ENCODE measurements at places on chromosomes 16 and 17.
A peak's percentile ranks its signal among the peaks of the same experiment; 100 is the strongest.

GRCh38 chr17:34669511-34669910 is 90.1 kb downstream of the TMEM132E start:
- no peak for DNase-seq

- no peak for DNase-seq
Observed at GRCh38 chr17:72735592-72735991, 356.9 kb downstream of the SLC39A11 start.

- no peak for DNase-seq
Observed at GRCh38 chr16:84735849-84736586, 36.2 kb downstream of the USP10 start.

DNA sequence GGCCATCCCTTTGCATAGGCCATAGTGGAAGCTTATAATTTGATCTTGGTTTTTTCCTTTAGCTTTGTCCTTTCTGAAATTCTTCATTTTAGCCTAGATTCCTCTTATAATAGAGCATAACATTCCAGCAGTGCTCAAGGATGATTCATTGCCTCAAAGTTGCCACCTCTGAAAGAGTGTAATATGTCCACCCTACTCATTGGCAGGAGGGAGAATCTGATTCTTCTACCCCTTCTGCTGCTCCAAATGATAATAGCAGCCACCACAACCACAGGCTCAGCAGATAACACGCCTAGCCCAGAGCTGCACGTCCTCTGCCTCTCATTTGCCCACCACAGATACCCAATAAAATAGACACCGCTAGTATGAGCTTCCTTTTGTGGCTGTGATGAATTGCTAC is 337.4 kb upstream of the HSBP1 start:
- no peak for DNase-seq

GRCh38 chr16:46911650-46912049 is 27.5 kb downstream of the GPT2 start:
- DNase-seq: no peak

DNA sequence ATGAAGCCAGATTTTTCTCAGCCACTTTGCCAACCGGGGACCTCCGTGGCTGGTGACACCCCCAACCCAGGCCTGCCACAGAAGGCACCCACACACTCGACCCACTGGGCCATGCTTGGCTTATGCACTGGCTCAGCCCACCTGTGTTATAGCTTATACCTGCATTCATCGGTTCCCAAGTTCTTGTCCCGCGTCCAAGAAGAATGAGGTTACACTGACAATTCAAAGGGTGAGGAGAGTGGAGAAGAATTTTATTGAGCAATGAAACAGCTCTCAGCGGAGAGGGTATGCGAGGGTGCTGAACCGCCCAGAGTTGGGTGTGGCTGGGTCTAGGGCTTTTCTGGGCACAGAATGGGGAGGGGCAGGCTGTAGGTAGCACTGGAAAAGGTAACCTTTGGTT is 22.2 kb upstream of the CDH15 start:
- peak; percentile 23 for DNase-seq

- no peak for DNase-seq
Observed at GRCh38 chr17:77793146-77793970, 165.1 kb upstream of the TNRC6C start.

GRCh38 chr17:48294020-48294805 is 135.8 kb downstream of the SKAP1 start:
- no peak for DNase-seq

DNA sequence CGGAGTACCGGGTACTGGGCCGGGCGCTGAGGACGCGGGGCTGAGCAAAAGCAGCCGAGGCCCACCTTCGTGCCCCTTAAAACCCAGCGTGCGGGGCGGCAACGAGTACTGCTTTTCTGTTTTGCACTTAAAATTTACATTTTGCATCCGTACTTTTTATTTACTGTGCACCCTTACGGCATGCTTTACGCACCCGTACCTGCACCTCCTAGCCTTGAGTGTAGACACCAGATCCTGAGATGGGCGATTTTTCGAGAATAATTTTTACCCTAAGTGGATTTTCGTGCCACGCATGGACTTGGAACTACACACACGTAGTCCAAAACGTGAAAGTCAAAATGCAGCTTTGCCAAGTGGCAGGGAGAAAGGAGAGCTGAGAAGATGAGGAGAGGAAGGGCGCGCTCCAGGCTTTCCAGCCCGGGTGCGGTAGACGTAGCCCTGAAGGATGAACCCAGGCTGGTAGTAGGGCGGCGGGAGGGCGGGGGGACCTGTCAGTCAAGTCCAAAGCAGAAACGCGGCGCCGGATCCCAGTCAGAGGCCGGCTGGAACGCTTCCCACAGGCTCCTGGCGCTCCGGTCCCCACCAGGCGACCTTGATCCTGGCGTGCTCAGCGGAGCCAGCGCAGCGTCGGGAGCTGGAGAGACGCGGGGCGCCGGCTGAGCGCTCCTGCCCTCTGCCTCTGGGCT is 1.2 kb upstream of the CBLN1 start:
- no peak for DNase-seq

DNA sequence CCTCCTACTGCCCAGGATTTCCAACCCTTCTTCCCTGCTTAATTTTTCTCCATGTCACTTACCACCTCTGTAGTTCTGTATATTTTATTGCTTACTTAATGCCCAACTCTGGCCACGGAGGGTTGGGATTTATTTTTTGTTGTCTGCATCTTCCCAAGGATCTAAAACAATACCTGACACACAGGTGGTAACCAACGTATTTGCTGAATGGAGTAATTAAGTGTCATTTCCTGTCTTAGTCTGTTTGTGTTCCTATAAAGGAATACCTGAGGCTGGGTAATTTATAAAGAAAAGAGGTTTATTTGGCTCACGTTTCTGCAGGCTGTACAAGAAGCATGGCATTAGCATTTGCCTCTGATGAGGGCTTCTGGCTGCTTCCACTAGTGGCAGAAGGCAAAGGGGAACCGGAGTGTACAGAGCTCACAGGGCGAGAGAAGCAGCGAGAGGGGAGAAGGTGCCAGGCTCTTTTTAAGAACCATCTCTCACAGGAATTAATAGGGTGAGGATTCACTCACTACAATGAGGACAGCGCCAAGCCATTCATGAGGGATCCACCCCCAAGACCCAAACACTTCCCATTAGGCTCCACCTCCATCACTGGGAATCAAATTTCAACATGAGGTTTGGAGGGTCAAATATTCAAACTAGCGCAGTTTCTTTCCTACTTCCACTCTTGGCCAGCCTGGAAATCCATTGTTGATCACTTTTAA is 44.8 kb downstream of the ERN1 start:
- DNase-seq: no peak

DNA sequence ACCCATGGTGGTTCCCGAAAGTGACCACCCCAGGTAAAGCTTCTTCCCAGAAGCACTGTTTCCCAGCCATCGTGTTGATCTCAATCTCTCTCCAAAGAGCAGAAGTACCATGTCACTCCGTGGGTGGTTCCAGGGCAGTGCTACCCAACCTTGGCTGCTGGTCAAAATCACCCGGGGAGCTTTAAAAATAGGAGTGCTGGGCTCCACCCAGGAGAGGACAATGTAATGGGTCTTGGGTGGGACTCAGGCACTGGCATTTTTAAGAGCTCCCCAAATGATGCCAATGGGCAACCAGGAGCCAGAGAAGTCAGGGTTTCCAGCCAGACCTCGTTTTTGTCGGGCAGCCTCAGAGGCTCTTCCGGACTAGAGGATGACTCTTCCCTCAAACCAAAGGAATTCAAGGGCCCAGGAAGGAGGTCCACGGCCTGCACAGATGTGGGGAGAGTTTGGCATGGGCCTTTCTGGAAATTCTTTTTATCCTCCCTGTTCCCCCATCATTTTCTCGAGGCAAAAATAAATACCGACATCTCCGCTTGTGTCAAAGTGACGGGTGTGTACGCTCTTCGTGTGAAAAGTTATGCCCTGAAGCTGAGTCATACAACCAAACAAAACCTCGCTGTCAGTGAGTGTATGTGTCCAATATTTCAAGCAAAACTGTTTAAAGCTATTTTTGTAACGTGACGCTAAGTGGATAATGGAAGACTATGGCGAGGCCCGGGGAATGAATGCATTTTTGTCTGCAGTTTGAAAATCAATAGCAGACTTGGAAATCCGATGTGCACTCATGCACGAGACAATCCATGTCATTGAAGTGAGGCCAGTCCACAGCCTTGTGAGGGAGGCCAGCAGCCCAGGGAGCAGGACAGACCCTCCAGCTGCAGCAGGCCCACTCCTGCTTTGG is 364.1 kb downstream of the FOXL1 start:
- no peak for DNase-seq

GRCh38 chr16:68397710-68398201 is 50.6 kb downstream of the SMPD3 start:
- no peak for DNase-seq

- DNase-seq: no peak
Observed at GRCh38 chr16:19486750-19487325, 35.1 kb downstream of the GDE1 start.

DNA sequence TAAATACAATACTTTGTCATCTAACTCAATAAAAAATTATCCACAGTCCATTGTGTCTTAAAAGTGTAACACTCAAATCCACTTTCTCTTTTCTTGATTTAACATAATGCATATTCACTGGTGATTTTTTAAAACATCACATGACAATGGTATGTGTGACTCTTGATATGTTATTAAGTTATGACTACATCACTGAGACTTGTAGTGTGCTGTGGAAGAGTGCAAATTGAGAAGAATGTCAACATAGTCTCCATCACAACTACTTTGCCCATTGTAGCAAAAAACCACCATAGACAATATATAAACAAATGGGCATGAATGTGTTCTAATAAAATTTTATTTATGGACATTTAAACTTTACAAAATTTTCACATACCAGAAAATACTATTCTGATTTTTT is 380.7 kb upstream of the PMFBP1 start:
- DNase-seq: no peak

GRCh38 chr17:7444682-7445618 is at the start of gene CHRNB1:
TSS of gene CHRNB1 (plus strand) at chr17:7445061. CDS start at chr17:7445128, 67 bp downstream.
- DNase-seq: peak; percentile 75
